ENCODE measurements at places on chromosomes 7 and 10. TPM values are rescaled to one million over a fixed set of nuclear protein-coding genes. Genes with fewer than 3 reads are reported as not detected.

STOX1 gene
- 0.30 TPM for total RNA-seq

LRRC4 gene
- total RNA-seq, result not detected

RSPH10B2 gene
- 0.39 TPM for total RNA-seq

OPN1SW gene
- total RNA-seq, result not detected

VSTM4 gene
- not detected for total RNA-seq
